KG1 (cell line): ENCODE measurements at places on chromosomes 6 and 20.

GRCh38 chr6:166293731-166294584, 14.2 kb downstream of the PRR18 start:
- no peak for DNase-seq

DNA sequence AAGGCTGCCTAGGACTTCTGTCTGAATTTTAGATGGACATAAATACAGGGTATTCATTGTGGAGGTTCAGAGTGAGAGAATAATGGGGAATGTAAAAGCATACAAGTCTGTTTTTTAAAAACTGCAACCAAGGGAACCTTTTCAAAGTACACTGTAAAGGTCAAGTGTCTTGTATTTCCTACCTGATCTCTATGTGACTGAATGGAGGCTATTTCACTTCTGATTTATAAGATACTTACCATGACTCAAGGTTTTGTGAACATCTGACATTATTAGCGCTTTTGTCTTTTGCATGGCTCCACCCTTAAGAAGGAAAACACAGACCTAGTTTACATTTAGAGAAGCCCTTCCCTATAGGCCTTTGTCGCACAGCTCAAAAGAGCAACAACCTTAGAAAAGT, 126.5 kb downstream of the ZFAND3 start:
- DNase-seq: no peak

- DNase-seq: no peak
These were observed 451.4 kb downstream of the NKAIN2 start for GRCh38 chr6:124254941-124255685.

DNA sequence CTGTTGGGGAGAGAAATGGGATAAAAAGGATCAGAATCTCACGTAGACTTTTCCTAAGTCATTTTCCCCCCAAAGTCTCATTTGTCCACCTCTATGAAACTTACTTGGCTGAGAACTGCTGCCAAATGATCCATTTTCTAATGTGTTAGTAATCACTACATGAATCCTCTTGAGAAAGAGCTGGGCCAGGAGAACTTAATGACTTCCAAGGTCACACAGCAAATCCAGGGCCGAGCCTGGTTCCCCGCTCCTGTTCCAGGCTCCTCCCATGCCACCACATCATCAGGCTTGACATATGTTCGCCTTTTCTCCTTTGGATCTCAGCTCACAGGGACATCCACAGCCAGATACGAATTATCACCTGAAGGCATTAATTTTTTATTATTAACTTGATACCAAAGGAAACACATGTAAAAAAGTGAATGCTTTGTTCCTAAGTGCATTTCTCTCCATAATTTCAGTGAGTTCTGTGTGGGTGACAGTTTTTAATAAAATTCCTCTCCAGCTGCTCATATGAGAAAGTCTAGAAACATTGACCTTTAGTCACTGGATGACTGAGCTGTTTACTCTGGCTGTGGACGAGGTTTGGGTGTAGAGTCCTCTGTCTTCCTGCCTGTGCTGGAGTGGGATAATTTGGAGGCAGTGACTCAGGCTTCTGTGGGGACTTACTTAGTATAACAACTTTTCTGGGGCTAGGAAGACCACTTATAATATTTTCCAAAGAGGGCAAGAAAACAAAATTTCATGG, 276.3 kb downstream of the PAX1 start:
- no peak for DNase-seq

DNA sequence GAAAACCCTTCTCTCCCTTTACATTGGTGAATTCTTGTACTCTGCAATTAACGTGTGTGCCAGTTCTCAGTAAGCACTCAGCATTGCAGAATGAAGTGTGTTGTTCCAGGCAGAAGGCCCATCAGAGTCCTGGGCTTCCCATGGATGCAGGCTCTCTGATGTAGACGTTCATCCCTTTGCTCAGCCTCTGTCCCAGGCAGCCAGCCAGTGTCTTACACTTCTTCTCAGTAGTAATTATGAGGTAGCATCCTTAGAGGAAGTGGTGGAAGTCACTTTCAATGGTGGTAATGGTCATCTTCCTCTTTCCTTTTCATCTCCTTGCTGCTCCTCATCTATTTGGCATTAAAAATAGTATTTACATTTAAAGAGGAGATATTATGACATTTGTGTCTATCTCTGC, 66.7 kb upstream of the FYN start:
- no peak for DNase-seq
